ENCODE measurements at places on chromosomes 5 and 9.

DNA sequence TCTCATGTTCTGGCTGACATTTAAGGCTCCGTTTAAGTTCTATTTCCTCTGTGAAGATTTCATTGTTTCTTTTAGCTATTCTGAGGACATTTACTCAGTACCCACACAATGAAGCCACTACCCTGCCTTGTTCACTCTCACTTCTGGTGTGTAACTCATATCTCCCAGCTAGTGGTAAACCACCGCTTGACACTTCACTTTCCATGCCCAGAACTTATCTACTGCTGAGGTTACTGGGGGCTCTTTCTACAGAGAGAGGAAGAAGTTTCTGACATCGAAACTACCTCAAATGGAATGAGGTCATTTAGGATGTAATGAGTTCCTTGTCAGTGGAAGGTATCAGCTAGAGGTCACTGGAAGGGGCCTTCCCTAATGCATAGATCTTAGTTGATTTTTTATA is 501.5 kb downstream of the DMAC1 start:
- no peak for DNase-seq

- no peak for DNase-seq
Observed at GRCh38 chr9:109419531-109419930, 78.6 kb downstream of the PTPN3 start.

- DNase-seq = no peak
Observed at GRCh38 chr9:34508463-34508862, 14.3 kb downstream of the ENHO start.

DNA sequence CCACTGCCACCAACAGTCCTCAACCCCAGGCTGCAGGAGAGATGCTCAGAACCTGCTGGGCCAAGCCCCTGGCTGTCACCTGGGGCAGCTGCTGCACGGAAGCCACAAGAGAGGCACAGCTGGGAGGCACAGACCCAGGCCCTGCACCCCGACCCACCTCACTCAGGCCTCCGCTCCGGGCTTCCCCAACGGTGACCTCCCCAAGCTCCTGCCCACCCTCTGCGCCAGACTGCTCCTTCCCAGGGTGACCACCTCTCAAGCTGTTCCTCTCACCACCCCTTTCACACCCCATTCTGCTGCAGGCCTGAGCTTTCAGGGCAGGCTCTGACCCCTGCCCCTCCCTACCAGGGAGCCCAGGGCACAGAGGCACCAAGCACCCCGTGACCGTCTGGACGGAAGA is 33.0 kb downstream of the VAV2 start:
- DNase-seq = no peak

- no peak for DNase-seq
Observed at GRCh38 chr9:2299156-2299842, 284.2 kb downstream of the SMARCA2 start.

All from HL-60 (cell line).